ENCODE measurements at places on chromosomes 1 and 21. TPM values are rescaled to one million over a fixed set of nuclear protein-coding genes. Genes with fewer than 3 reads are reported as not detected.

DNA sequence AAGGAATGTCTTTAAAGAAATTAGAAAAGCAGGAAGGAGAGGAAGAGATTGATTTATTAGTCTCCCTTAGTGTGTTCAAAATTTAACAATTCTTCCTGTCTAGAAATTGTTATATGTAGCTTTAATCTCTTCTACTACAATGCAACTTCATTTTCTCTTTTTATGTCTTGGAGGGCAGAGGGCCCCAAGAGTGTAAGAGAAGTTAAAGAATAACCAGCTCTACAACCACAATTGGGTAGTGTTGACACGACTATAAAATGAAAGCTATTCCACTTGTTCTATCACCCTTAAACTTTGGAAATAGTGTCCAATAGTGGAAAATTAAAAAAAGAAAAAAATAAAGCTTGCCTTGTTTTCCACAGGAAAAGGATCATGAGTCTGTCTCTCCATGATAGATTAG is 82.6 kb upstream of the DPYD start:
- H3K27ac ChIP-seq = no peak overlapping the region
- peaks cover 3% of the 10 kb centered on the region for H3K4me1 ChIP-seq
- peaks cover 21% of the 10 kb centered on the region for H3K27me3 ChIP-seq
- no peak for DNase-seq

GRCh38 chr1:214499732-214500131 is 51.7 kb downstream of the PTPN14 start:
- peaks cover 5% of the 10 kb centered on the region for H3K36me3 ChIP-seq
- H3K27me3 ChIP-seq = peaks cover 5% of the 10 kb centered on the region
- peaks cover 7% of the 10 kb centered on the region for H3K4me1 ChIP-seq
- H3K4me3 ChIP-seq = no peak overlapping the region
- H3K27ac ChIP-seq = no peak overlapping the region

ACBD6 gene
- 50.1 TPM for total RNA-seq

- H3K27ac ChIP-seq = no peak overlapping the region
- peaks cover 2% of the 10 kb centered on the region for H3K27me3 ChIP-seq
- no peaks in the 10 kb centered on the region for H3K4me1 ChIP-seq
- DNase-seq = no peak
Observed at GRCh38 chr1:94903280-94904009, 23.5 kb downstream of the CNN3 start.

- peaks cover 9% of the 10 kb centered on the region for H3K4me1 ChIP-seq
- no peak overlapping the region for H3K27ac ChIP-seq
- no peaks in the 10 kb centered on the region for H3K27me3 ChIP-seq
- H3K36me3 ChIP-seq = no peaks in the 10 kb centered on the region
- no peak overlapping the region for H3K4me3 ChIP-seq
- DNase-seq = no peak
Observed at GRCh38 chr1:224703702-224704101, 87.6 kb downstream of the CNIH3 start.

CHI3L2 gene
- total RNA-seq = 1.3 TPM

Data from activated T-helper 2 cell treated with anti-CD3 and anti-CD28 coated beads, Interferon-gamma antibody, Interleukin-2, Interleukin-4, amounts not matched to agents 10 μg/mL and 5 μg/mL and 100 μg/mL, durations not matched to agents 14 hours and 24 hours and 36 hours (primary cell).